T-helper 17 cell (primary cell): ENCODE measurements at places on chromosomes 6 and 20. TPM values are rescaled to one million over a fixed set of nuclear protein-coding genes. Genes with fewer than 3 reads are reported as not detected.

GRCh38 chr6:100459592-100460184 is 5.0 kb downstream of the SIM1 start:
- no peaks in the 10 kb centered on the region for H3K36me3 ChIP-seq
- DNase-seq = no peak
- peaks cover 77% of the 10 kb centered on the region for H3K27me3 ChIP-seq
- H3K27ac ChIP-seq = peak overlapping the region; percentile 16
- H3K4me3 ChIP-seq = no peak overlapping the region

The STMND1 gene
- not detected for total RNA-seq

The APOM gene
- total RNA-seq = 2.9 TPM

DNA sequence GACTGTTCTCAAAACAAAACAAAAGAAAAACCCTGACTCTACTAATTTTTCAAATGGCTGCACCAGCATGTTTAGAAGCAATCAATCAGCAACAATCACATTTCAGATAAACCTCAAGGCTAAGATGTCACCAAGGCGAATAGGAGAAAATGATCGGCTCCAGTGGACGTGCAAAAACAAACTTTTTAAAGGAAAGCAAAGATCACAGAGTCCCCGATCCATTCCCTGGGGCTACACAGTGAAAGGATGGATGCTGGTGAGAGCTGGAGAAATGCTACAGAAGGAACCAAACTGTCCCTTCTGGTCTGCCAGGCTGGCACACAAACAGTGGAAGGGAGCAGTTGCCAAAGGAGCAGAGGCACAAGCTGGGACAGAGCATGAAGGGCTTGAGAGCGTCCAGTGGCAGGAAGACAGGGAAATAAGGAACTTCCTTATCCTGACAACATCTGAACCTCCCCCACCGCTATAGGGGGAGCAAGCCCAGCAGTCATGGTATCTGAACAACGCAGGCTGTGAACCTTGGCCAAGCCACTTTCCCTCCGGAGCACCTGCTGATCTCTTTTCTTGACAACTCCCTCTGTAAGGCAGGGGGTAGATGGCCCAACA is 73.7 kb upstream of the HIVEP1 start:
- H3K27ac ChIP-seq = no peak overlapping the region
- no peaks in the 10 kb centered on the region for H3K4me1 ChIP-seq
- no peak for DNase-seq
- H3K4me3 ChIP-seq = no peak overlapping the region
- no peaks in the 10 kb centered on the region for H3K27me3 ChIP-seq
- no peaks in the 10 kb centered on the region for H3K36me3 ChIP-seq

The SLC17A2 gene
- total RNA-seq = not detected

GRCh38 chr6:107546691-107547450 is 57.0 kb downstream of the SOBP start:
- no peak for DNase-seq
- H3K27ac ChIP-seq = no peak overlapping the region
- peaks cover 8% of the 10 kb centered on the region for H3K36me3 ChIP-seq
- no peak overlapping the region for H3K4me3 ChIP-seq
- no peaks in the 10 kb centered on the region for H3K4me1 ChIP-seq

DNA sequence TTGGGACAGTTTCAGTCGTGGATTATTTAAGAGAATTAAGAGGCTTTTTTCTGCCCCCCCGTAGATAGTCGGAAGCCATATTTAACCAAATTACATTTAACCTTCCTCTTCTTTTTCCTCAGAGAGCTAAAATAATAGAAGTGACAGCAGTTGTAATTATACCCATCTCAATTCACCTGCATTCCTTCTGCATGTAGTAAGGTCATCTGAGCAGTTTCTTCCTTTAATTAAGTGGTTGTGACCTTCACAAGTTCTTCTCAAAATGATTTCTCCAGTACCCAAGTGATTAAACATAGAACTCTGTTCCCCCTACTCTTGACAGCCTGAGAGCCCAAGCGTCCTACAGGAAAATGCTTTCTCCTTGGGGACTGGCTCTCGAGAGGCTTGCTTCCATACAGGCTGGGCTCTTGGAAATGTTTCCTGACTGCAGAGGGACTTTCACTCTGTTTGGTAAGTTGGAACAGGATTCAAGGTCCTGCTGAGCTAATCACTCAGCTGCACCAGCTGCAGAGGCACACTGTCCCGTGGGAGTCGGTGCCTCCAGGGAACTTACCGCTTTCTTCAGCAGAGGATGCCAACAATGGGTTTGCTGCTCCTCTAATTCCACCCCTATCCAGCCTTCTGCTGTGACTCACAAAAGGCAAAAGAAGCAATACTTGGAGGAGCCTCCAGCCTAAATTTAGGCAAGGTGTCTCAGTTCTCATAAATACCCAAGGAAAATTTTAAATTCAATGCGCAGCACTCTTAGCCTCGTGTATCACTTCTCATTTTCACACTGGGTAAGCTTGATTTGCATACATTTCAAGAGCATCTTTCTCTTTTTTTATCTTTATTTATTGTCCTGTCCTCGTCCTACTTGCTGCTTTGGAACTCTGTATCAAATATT is 414.9 kb downstream of the KIF16B start:
- no peaks in the 10 kb centered on the region for H3K27me3 ChIP-seq
- H3K36me3 ChIP-seq = no peaks in the 10 kb centered on the region
- no peak overlapping the region for H3K4me3 ChIP-seq
- H3K4me1 ChIP-seq = no peaks in the 10 kb centered on the region

GRCh38 chr6:43714311-43715055 is 26.9 kb upstream of the MRPS18A start:
- H3K27me3 ChIP-seq = peaks cover 41% of the 10 kb centered on the region
- H3K36me3 ChIP-seq = peaks cover 6% of the 10 kb centered on the region
- no peak overlapping the region for H3K27ac ChIP-seq
- H3K4me1 ChIP-seq = peaks cover 15% of the 10 kb centered on the region

DNA sequence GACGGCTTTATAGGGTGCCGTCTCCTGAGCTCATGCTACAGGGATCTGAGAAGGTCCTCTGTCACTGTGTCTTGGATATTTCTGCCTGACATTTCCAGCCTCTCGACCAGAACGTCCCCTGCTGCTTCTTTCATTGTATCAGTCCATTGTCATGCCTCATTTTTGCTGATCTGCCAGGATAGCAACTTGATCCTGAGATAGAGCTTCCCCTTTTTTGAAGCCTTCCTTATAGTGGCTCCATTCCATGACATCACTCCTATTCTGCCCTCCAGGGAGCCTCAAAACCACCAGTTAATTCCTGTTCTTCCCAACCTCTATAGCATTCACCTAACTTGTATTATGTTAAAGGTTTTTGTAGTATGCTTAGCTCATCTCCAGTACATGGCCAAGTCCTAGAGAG is 431.8 kb upstream of the NOX3 start:
- DNase-seq = no peak
- H3K27ac ChIP-seq = no peak overlapping the region
- H3K36me3 ChIP-seq = no peaks in the 10 kb centered on the region
- H3K27me3 ChIP-seq = no peaks in the 10 kb centered on the region
- no peak overlapping the region for H3K4me3 ChIP-seq

GRCh38 chr6:41336824-41337223 is 1.4 kb downstream of the NCR2 start:
- peaks cover 18% of the 10 kb centered on the region for H3K4me1 ChIP-seq
- peak overlapping the region; percentile 24 for H3K27ac ChIP-seq
- no peak overlapping the region for H3K4me3 ChIP-seq
- peaks cover 12% of the 10 kb centered on the region for H3K27me3 ChIP-seq
- no peaks in the 10 kb centered on the region for H3K36me3 ChIP-seq

GRCh38 chr20:17710379-17711266 is 10.9 kb downstream of the BANF2 start:
- H3K36me3 ChIP-seq = peaks cover 4% of the 10 kb centered on the region
- H3K4me3 ChIP-seq = no peak overlapping the region
- no peak for DNase-seq
- no peaks in the 10 kb centered on the region for H3K4me1 ChIP-seq
- H3K27me3 ChIP-seq = peaks cover 22% of the 10 kb centered on the region

GRCh38 chr20:23096986-23097520 is 10.9 kb upstream of the CD93 start:
- DNase-seq = no peak
- peaks cover 5% of the 10 kb centered on the region for H3K4me1 ChIP-seq
- H3K27ac ChIP-seq = no peak overlapping the region
- H3K4me3 ChIP-seq = no peak overlapping the region

The ADTRP gene
- total RNA-seq = 43.4 TPM

GRCh38 chr20:54090230-54091119 is 20.1 kb upstream of the BCAS1 start:
- peaks cover 16% of the 10 kb centered on the region for H3K27me3 ChIP-seq
- H3K4me3 ChIP-seq = no peak overlapping the region
- H3K4me1 ChIP-seq = no peaks in the 10 kb centered on the region
- no peak overlapping the region for H3K27ac ChIP-seq
- DNase-seq = no peak
- H3K36me3 ChIP-seq = no peaks in the 10 kb centered on the region

- peaks cover 39% of the 10 kb centered on the region for H3K27me3 ChIP-seq
- H3K4me1 ChIP-seq = no peaks in the 10 kb centered on the region
- H3K27ac ChIP-seq = no peak overlapping the region
- no peaks in the 10 kb centered on the region for H3K36me3 ChIP-seq
- no peak for DNase-seq
Measured at GRCh38 chr6:13044390-13044789, 283.9 kb downstream of the TBC1D7 start.

- H3K27ac ChIP-seq = no peak overlapping the region
- peaks cover 2% of the 10 kb centered on the region for H3K4me1 ChIP-seq
- no peaks in the 10 kb centered on the region for H3K27me3 ChIP-seq
- H3K4me3 ChIP-seq = peak overlapping the region; percentile 21
- no peak for DNase-seq
Measured at GRCh38 chr6:80165143-80165542, 58.7 kb downstream of the BCKDHB start.

The C6orf58 gene
- not detected for total RNA-seq

GRCh38 chr6:137495703-137496336 is 1.6 kb upstream of the OLIG3 start:
- H3K4me3 ChIP-seq = peak overlapping the region; percentile 66
- H3K4me1 ChIP-seq = peaks cover 31% of the 10 kb centered on the region
- H3K27ac ChIP-seq = peak overlapping the region; percentile 51
- no peak for DNase-seq
- peaks cover 7% of the 10 kb centered on the region for H3K36me3 ChIP-seq

The ARMC2 gene
- 6.9 TPM for total RNA-seq

GRCh38 chr6:47247227-47247797 is 62.4 kb downstream of the TNFRSF21 start:
- H3K27me3 ChIP-seq = peaks cover 28% of the 10 kb centered on the region
- H3K27ac ChIP-seq = no peak overlapping the region
- peaks cover 2% of the 10 kb centered on the region for H3K4me1 ChIP-seq
- H3K36me3 ChIP-seq = no peaks in the 10 kb centered on the region
- no peak overlapping the region for H3K4me3 ChIP-seq
- DNase-seq = no peak

DNA sequence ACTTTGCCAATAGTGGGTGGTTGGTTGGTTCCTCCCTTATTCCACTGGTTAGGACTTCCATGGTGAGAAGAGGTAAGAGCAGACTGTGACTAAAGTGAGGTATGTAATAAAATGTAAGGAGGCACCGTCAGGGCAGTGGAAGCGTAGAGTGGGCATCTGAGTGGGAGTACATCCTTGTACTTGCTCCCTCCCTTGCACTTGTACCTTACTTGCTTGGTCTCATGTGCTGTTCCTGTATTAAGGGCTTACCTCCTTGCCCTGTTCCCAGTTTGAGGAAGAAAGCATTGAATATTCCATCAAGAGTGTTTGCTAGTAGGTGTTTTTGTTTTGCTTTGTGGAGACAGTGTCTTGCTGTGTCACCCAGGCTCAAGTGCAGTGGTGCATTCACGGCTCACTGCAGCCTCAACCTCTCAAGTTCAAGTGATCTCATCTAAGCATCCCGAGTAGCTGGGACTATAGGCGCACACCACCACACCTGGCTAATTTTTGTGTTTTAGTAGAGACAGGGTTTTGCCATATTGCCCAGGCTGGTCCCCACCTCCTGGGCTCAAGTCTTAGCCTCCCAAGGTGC is 25.5 kb downstream of the AMD1 start:
- no peak overlapping the region for H3K4me3 ChIP-seq
- peak overlapping the region; percentile 56 for H3K27ac ChIP-seq
- DNase-seq = no peak
- no peaks in the 10 kb centered on the region for H3K27me3 ChIP-seq
- peaks cover 4% of the 10 kb centered on the region for H3K36me3 ChIP-seq

The HCK gene
- total RNA-seq = 1.3 TPM

The SYCP2L gene
- not detected for total RNA-seq

- no peak overlapping the region for H3K4me3 ChIP-seq
- peaks cover 16% of the 10 kb centered on the region for H3K27me3 ChIP-seq
- no peak overlapping the region for H3K27ac ChIP-seq
- peaks cover 2% of the 10 kb centered on the region for H3K36me3 ChIP-seq
- no peak for DNase-seq
Measured at GRCh38 chr20:40743141-40743775, 54.2 kb upstream of the MAFB start.

DNA sequence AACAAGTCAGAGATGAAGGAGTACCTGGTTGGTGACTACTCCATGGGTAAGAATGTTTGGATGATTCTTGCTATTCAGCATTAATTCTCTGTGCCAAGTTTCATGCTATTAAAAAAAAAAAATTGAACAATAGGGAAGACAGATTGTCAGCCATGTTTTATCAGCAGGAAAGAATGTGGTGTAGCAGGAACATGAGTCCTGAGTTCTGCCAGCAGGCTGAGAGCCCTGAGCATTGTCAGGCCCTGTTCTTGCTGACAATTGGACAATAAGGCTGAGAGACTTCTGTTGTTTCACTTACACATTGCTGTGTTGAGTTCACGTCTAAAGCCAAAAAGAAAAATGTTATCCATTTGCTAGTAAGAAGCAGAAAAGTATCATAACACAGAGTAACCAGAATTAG is 70.4 kb upstream of the SMIM28 start:
- H3K4me1 ChIP-seq = no peaks in the 10 kb centered on the region
- peaks cover 10% of the 10 kb centered on the region for H3K27me3 ChIP-seq
- H3K4me3 ChIP-seq = no peak overlapping the region

The KCNK16 gene
- total RNA-seq = not detected

The BPHL gene
- total RNA-seq = 7.7 TPM

- H3K36me3 ChIP-seq = peaks cover 15% of the 10 kb centered on the region
- H3K4me1 ChIP-seq = peaks cover 25% of the 10 kb centered on the region
- H3K27ac ChIP-seq = no peak overlapping the region
- peaks cover 45% of the 10 kb centered on the region for H3K27me3 ChIP-seq
Measured at GRCh38 chr6:136920216-136920615, 1.9 kb upstream of the SLC35D3 start.

The COQ3 gene
- 1.0 TPM for total RNA-seq

DNA sequence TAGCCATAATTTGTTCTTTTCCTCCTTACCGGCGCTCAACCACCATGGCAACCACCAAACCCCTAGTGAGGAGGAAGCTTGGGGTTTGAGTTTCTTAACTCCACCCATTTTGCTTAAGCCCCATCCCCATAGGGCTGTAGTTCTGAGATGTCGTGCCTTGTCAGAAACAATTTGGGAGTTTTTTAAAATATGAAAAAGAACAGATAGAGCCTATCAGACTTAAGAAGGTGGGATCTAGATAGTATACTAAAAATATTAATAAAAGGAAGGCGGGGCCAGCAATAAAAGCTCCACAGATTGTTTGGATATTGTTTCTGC is 5.6 kb downstream of the BRD2 start:
- H3K27ac ChIP-seq = peak overlapping the region; percentile 99
- peaks cover 73% of the 10 kb centered on the region for H3K4me1 ChIP-seq
- H3K27me3 ChIP-seq = no peaks in the 10 kb centered on the region

DNA sequence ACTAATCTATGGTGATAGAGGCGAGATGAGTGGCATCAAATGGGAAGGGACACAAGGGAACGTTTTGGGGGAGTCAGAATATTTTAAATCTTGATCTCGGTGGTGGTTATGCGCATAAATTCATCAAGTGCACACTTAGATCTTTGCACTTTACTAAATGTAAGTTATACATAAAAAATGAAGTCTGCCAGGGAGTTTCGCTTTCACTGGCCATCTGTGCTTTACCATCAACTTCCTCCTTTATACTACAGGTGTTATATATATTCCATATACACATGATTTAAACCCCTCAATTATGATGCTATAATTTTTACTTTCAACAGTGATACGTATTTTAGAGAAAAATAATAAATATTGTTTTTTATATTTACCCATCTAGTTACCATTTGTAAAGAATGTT is 97.6 kb upstream of the AKIRIN2 start:
- H3K27me3 ChIP-seq = no peaks in the 10 kb centered on the region
- H3K36me3 ChIP-seq = peaks cover 2% of the 10 kb centered on the region
- no peak for DNase-seq
